ENCODE measurements at places on chromosomes 7 and 10.

GRCh38 chr7:16083931-16084330 is 337.4 kb downstream of the CRPPA start:
- no peak for DNase-seq

GRCh38 chr10:22801785-22802184 is 87.4 kb upstream of the PIP4K2A start:
- DNase-seq: no peak

DNA sequence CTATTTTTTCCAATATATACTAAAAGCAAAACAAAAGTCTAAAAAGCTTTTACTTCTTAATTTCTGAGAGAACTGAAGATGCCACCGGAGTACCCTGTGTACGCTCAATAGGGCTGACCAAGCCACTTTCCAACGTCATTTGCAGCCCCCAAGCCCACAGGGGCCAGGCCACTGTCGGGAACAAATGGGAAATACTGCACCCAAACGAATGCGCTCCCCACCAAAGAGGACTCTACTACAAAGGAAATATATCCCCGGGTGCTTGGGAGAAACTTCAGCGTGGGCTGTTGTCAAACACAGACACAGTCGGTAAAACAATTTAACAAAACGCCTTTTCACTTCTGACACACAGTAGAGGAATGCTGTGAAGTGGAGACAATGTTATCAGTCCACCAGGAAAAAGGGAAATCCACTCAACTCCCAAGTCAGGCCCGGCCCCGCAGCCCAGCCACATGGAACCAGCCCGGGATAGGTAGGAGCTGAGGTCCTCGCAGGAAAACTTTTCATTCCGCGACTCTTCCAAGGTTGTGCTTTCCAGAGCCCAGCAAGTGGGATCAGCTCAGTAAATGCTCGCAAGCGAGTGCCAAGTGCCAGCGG is 1.4 kb downstream of the PARD3 start:
- DNase-seq: no peak

DNA sequence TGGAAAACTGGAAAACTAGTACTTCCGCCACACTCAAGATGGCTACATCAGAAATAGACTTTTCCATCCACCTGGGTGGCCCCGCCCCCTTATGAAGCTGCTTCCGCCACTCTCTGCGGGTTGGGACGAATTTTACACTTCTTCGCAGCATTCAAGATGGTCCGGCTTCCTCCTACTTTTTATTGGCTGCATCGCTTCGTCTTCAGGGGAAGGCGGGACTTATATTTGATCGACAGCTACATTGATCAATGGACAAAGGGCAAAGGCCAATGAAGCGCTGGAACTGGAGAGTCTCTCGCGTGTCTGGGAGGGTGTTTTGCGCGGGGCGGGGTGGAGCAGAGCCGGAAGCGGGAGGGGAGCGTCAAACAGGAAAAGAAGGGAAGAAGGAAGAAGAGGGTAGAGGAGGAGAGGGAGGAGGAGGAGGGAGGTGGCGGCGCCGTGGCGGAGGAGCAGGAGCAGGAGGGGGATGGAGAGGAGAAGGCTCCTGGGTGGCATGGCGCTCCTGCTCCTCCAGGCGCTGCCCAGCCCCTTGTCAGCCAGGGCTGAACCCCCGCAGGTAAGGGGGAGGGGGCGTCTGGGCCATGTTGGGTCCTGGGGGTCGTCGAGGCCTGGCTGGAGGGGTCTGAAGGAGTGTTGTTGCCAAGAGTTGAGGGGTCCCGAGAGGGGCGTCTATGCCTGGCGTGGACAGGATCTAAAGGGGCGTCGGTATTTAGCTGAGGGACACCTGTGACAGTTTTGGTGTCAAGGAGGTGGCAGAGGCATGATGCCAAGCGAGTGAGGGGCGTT is at the start of gene WBP1L:
TSS of gene WBP1L (plus strand) at position 361 of the 786 bp plus-strand sequence. CDS start at position 467, 106 bp downstream.
- peak; percentile 99 for DNase-seq

- no peak for DNase-seq
Observed at GRCh38 chr10:91541481-91541880, 91.4 kb downstream of the PPP1R3C start.

Data from CD4-positive, alpha-beta T cell treated with Interleukin-2 at 100 ng/mL for 4 hours (primary cell).